ENCODE measurements at places on chromosomes 11 and 22. TPM values are rescaled to one million over a fixed set of nuclear protein-coding genes. Genes with fewer than 3 reads are reported as not detected.
A peak's percentile ranks its signal among the peaks of the same experiment; 100 is the strongest.

DNA sequence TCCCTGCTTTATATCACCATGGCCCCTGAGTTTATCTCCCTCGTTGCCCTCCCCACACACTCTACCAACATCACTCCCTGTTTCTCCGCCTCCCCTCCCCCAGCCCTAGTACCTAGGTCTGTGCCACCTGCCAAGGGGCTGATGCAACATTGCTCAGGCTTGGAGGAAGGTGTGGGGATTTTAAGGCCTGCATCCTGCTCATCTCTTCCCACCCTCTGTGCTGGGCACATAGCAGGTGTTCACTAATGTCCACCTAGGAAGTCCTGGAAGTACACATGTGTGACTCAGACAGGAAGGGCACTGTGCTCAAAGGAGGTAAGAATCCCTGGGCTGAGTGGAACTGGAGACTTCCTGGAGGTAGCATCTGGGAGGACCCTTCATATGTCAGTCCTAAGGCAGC, 37.0 kb downstream of the PDE2A start:
- H3K4me3 ChIP-seq, result no peak overlapping the region
- H3K27me3 ChIP-seq, result peaks cover 22% of the 10 kb centered on the region
- H3K4me1 ChIP-seq, result peaks cover 10% of the 10 kb centered on the region
- H3K27ac ChIP-seq, result no peak overlapping the region

DNA sequence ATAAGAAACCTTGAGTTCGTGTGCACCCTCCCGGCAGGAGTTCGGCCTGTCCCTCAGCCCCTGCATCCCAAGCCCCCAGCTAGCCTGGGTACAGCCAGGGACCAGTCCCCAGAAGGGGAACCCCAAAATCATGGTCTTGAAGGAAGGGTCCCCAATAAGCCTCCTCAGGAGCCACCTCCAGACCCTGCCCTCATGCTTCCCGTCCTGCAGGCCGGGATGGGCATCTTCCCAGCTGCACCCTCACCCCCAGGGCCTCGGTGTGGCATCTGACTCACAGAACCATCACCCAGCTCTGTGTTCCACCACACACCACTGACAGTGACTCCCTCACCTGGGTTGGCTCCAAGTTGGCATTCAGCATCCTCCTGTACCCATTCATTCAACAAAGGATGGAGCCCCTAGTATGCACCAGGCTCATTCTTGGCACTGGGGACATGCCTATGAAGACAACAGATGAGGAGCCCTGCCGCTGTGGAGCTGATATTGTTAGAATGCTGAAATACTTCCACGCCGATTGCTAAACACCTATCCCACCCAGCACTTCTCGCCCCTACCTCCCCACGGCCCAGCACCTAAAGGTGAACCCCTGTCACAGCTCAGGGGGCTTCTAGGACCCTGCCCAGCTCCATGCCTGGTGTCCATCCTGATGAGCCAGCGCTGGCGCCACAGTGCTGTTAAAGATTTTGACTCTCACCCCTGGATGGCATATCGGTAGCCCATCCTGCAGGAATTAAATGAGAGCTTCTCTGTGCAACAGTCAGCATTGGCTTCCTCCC, 77.8 kb downstream of the BUD13 start:
- peaks cover 12% of the 10 kb centered on the region for H3K27me3 ChIP-seq
- H3K4me1 ChIP-seq, result no peaks in the 10 kb centered on the region
- no peak for DNase-seq
- H3K36me3 ChIP-seq, result no peaks in the 10 kb centered on the region
- no peak overlapping the region for H3K4me3 ChIP-seq
- no peak overlapping the region for H3K27ac ChIP-seq

The KCNJ1 gene
- not detected for total RNA-seq

- H3K4me3 ChIP-seq, result peak overlapping the region; percentile 87
- peaks cover 54% of the 10 kb centered on the region for H3K36me3 ChIP-seq
- peak overlapping the region; percentile 99 for H3K27ac ChIP-seq
- peak; percentile 36 for DNase-seq
- H3K27me3 ChIP-seq, result no peaks in the 10 kb centered on the region
Observed at GRCh38 chr22:38504731-38505540, 1.2 kb downstream of the DDX17 start.

The NEU3 gene
- total RNA-seq, result 13.3 TPM

GRCh38 chr11:56910785-56911184, 77.9 kb upstream of the OR5AK2 start:
- H3K4me1 ChIP-seq, result no peaks in the 10 kb centered on the region
- H3K27me3 ChIP-seq, result no peaks in the 10 kb centered on the region
- H3K4me3 ChIP-seq, result no peak overlapping the region
- no peak overlapping the region for H3K27ac ChIP-seq
- no peaks in the 10 kb centered on the region for H3K36me3 ChIP-seq

DNA sequence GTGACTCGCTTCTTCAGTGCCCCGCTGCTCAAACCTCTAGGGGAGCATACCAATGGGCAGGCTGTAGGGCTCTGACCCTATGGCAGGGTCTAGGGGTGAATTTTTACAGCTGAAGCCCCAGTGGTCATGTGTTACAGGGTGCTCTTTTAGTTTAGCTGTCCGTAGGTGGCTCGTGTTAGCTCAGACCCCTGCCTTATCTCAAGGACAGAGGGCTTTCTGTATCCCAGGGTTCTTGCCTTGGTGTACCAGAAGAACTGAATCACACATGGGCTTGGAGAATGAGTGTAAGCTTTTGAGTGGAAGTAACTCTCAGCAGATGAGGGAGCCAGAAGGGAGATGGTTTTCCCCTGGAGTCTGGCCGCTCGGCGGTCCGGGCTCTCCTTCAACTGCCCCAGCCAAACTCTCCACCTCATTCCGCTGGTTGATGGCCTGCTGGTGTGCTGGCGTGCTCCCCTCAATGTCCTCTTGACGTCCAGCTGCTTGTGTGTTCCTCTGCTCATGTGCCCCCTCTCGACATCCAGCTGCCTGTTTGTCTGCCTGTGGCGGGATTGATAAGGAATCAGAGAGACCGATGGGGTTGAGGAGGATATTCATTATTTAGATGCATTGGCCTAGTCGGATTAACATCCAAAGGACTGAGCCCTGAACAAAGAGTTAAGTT, 37.5 kb downstream of the BIRC2 start:
- no peak overlapping the region for H3K27ac ChIP-seq
- no peaks in the 10 kb centered on the region for H3K27me3 ChIP-seq
- no peak for DNase-seq
- no peaks in the 10 kb centered on the region for H3K4me1 ChIP-seq
- no peak overlapping the region for H3K4me3 ChIP-seq

The C11orf58 gene
- 171 TPM for total RNA-seq

- H3K36me3 ChIP-seq, result no peaks in the 10 kb centered on the region
- H3K4me1 ChIP-seq, result no peaks in the 10 kb centered on the region
- no peak overlapping the region for H3K27ac ChIP-seq
- no peaks in the 10 kb centered on the region for H3K27me3 ChIP-seq
- no peak for DNase-seq
Observed at GRCh38 chr11:17813391-17814059, 78.9 kb downstream of the KCNC1 start.

- H3K27me3 ChIP-seq, result no peaks in the 10 kb centered on the region
- no peaks in the 10 kb centered on the region for H3K4me1 ChIP-seq
- peaks cover 9% of the 10 kb centered on the region for H3K36me3 ChIP-seq
- H3K4me3 ChIP-seq, result no peak overlapping the region
Observed at GRCh38 chr11:86264649-86265048, 20.1 kb downstream of the EED start.
